Thoracic aorta (tissue), 2 donors: ENCODE measurements at places on chromosomes 12 and 14. TPM values are rescaled to one million over a fixed set of nuclear protein-coding genes. Genes with fewer than 3 reads are reported as not detected.

DNA sequence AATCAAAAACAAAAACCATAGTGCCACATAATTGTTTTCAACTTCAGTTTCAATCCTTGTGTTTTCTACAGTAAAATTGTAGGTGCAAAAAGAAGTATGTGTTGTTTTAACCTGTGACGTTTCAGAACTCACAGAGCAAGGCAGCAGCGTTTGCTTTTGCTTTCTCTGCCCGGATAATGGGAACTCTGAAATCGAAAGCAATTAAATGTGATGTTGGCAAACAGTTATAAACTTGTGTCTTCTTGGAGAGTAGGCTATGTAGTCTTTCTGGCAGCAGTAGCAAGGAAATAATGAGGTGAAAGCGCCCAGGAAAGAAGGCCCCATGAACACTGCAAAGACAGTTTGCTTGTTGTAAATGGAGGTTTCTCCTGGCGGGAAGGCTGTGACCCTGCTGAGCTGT lies 39.1 kb downstream of the FNTB start:
- H3K4me3 ChIP-seq, result no peak overlapping the region
- no peak for DNase-seq

The BICD1 gene
- total RNA-seq, result 18.7 TPM

DNA sequence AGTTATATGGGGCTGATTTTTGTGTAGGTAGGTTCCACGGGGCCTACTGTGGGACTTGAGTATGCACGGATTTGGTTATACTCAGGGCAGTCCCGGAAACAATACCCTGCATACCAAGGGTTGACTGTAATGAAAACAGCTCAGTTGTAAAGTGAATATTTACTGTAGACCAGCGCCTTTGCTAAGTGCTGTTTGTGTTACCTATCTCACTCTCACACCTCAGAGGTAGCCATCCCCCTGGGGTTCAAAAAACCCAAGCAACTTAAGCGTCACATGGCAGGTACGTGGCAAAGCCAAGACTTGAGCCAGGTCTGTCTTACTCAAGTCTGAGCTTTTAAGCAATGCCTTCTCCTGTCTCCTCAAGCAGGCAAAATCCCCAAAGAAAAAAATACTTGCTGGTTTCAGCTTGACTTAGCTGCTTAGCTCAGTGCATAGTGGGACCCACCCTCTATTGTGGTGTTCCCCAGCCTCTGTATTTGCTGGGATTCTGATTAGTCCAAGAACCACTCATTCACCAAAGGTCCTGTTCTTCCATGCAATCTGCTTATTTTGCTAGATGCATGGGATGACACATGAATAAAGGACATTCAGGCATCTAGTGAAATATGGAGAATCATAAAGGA lies 34.2 kb upstream of the STRN3 start:
- H3K4me1 ChIP-seq, result no peaks in the 10 kb centered on the region
- H3K36me3 ChIP-seq, result no peaks in the 10 kb centered on the region
- H3K4me3 ChIP-seq, result no peak overlapping the region
- no peaks in the 10 kb centered on the region for H3K27me3 ChIP-seq
- DNase-seq, result no peak
- H3K27ac ChIP-seq, result no peak overlapping the region

- H3K4me1 ChIP-seq, result no peaks in the 10 kb centered on the region
- no peak overlapping the region for H3K4me3 ChIP-seq
- H3K36me3 ChIP-seq, result peaks cover 19% of the 10 kb centered on the region
- no peak overlapping the region for H3K27ac ChIP-seq
Observed at GRCh38 chr12:102107970-102108369, 11.9 kb downstream of the NUP37 start.

The PRR4 gene
- total RNA-seq, result 22.7 TPM

GRCh38 chr12:3084742-3085141 lies 7.6 kb downstream of the TSPAN9 start:
- H3K4me3 ChIP-seq, result no peak overlapping the region
- DNase-seq, result no peak
- H3K27me3 ChIP-seq, result no peaks in the 10 kb centered on the region
- H3K4me1 ChIP-seq, result peaks cover 8% of the 10 kb centered on the region
- peaks cover 3% of the 10 kb centered on the region for H3K36me3 ChIP-seq
